ENCODE measurements at places on chromosomes 13 and 19.

- no peak for DNase-seq
Observed at GRCh38 chr13:66835040-66835628, 395.0 kb downstream of the PCDH9 start.

DNA sequence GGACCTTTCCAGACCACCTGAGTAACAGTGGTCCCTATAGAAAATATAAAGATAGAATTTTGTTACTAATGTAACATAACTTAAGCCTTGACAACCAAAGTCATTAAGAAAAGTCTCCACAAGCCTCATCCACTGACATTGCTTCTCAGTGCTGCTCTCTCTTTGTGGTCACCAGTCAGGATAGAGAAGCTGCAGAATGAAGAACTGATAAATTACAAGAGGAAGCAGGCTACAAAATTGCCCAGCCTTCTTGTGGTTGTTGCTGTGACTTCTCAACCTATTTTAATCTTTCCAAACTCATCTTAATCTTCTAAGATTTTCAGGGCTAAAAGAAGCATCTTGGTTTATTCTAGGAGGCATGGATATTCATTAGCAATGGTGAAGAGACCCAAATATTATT is 343.8 kb downstream of the MZT1 start:
- DNase-seq: no peak

- no peak for DNase-seq
Observed at GRCh38 chr13:85536706-85537105, 262.5 kb downstream of the SLITRK6 start.

GRCh38 chr19:23283925-23284324 is 33.7 kb upstream of the ZNF724 start:
- no peak for DNase-seq

DNA sequence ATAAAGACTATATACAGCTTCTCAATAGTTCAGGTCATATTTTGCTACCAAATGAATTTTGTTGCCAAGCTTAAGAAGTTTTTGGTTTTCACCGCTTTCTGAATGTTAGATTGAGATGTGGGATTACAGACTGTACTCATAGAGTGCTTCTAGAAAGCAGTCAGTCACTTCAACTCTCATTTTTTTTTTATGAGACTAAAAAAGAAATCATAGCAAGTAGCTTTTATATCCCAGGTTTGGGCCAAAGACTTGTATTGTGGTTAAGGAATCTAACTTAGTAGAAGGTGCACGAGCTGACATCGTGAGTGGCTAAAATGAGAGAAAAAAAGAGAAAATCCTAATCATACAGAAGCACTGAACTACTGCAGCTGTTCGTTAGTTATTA is 2.2 kb upstream of the USPL1 start:
- peak; percentile 22 for DNase-seq

- DNase-seq: no peak
Observed at GRCh38 chr19:28307963-28308362, 905.0 kb downstream of the UQCRFS1 start.

- no peak for DNase-seq
Observed at GRCh38 chr13:111482126-111482525, 161.7 kb downstream of the TEX29 start.

DNA sequence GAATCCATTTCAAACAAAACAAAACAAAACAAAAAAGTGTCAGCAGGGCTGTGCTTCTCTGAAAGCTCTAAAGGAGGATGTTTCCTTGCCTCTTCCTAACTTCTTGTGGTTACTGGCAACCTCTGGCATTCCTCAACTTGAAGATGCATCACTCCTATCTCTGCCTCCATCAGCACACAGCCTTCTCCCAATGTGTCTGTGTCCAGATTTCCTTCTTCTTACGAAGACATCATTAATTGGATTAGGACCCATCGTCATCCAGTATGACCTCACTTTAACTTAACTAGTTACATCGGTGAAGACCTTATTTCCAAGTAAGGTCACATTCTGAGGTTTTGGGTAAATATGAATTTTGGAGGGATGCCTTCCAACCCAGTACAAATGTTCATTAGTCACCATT is 33.8 kb upstream of the GTF2F2 start:
- no peak for DNase-seq

- DNase-seq: no peak
Observed at GRCh38 chr13:106997696-106998095, 429.8 kb upstream of the ARGLU1 start.

GRCh38 chr13:70424928-70425327 is 316.7 kb upstream of the KLHL1 start:
- no peak for DNase-seq

DNA sequence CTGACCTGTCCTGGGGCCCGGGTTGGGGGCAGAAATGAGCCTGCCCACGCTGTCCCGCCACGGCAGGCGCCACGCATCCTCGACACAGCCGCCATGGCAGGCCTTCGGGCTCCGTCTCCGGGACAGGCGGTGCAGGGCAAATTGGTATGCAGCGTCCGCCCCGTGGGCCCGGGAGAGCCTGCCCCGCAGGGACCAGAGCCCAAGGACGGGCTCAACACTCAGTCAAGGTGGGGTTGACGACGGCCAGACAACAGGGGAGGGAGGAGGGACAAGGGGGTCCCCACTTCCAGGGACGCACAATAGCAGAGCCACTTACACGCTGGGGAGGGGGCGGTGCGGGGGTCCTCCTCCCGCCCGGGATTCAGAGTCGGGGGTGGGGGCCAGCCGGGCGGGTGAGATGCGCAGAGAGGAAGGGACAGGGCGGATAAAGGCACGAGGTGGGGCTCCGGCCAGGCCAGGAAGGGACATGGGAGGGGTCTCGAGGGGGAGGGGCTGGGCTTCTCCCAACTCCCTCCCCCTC is 1.2 kb downstream of the CTXN1 start:
- DNase-seq: no peak

DNA sequence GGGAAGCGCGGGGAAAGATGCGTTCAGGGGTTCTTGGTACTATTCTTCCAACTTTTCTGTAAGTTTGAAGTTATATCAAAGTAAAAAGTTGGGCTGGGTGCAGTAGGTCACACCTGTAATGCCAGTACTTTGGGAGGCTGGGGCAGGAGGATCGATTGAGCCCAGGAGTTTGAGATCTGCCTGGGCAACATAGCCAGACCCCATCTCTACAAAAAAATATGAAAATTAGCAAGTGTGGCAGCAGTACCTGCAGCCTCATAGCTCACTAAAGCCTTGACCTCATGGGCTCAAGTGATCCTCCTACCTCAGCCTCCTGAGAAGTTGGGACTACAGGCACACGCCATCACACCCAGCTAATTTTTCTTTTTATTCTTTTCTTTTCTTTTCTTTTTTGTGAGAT is 12.4 kb upstream of the ZNF77 start:
- DNase-seq: no peak
